ENCODE measurements at places on chromosomes 3 and 15. TPM values are rescaled to one million over a fixed set of nuclear protein-coding genes. Genes with fewer than 3 reads are reported as not detected.

- DNase-seq = peak; percentile 93
These were observed 759 bp downstream of the AMOTL2 start for GRCh38 chr3:134373271-134374104.

GRCh38 chr3:23068016-23068728 is 135.0 kb upstream of the UBE2E2 start:
- DNase-seq = no peak

DNA sequence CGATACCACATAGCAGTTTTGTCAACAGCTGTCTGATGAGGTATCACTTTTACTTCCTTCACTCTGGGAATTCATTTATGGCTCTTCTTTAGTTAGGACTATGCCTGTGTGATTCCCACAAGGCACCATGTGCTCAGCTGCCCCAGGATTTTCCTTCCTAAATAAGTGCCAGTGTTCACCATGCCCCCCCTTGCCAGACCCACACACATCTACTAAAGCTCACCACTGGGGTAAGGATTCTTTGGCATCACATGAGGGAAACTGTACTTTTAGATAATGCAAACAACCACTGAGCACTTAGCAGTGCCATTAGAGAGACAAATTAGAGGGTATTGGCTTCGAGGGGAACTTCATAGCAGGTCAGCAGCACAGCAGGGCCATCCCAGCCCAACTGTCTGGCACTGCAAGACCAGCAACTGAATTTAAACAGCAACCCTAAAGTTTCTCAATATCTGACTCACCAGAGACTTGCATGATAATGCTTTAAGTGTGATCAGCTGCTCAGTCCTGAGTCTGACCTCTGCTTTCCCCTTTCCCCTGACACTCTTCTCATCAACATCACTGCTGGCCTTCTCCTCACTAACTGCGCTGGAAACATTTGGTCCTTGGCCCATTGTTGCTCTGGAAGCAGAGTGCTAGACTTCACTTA is 114.3 kb downstream of the STAC start:
- no peak for DNase-seq

DNA sequence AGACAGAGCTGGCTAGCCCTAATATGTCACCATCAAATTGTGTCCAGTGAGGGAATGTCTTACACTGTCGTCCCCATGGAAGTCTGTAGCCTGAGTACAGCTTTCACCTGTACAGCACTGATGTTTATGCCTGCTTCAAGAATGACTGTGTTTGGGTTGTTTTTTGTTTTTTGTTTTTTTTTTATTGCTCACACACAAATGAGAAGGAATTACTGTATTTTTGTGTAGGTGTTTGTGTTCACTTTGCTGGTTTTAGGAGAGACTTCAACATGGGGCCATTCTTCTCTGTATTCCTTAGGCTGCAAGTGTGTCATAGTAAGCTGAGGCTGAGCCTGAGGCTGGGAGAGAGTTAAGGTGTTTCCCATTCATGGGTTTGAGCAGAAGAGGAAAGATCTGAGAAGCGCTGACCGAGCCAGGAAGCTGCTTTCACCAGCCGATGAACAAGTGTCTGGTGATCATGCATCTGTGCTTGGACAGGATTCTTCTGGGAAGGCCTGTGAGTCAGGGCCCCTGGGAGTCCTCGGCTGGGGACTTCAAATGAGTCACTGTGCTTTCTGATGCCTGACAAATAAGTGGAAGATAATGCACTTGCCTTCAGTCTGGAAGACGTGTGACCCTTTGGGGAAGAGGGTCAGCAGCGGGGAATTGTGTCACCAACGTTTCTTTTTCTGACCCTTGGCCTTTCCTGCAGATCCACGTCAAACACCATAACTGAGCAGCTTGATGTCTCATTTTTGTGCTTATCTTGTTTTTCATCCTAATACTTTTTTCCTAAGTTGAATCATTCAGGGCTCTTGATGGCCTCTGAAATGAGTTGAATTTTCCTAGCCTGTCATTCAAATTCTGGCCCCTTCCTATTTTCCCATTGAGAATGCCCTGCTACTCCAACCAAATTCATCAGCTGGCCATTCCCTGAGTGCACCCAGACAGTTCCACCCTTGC is 36.7 kb upstream of the ZBTB38 start:
- DNase-seq = no peak

DNA sequence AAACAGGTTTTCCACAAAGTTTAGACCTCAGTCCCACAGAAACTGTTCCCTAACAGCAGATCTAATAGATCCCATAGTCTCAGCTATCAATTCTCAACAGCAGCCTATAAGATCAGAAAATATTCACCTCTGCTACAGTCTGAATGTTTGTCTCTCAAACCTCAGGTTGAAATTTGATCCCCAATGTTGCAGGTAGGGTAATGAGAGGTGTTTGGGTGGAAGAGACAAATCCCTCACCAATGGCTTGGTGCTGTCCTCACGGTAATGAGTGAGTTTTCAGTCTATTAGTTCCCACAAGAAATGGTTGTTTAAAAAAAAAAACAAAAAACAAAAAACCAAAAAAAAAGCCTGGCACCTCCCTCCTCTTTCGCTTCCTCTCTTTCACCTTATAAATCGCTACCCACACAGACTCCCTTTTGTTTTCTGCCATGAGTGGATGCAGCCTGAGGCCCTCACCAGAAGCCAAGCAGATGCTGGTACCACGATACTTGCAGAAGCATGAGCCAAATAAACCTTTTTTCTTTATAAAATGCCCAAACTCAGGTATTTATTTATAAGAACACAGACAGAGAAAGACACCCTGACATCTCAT is 14.2 kb downstream of the ZNF280D start:
- DNase-seq = no peak

- no peak for DNase-seq
These were observed 28.9 kb downstream of the SEC22C start for GRCh38 chr3:42552830-42553229.

UBE2E2 gene
- 56.7 TPM for polyA plus RNA-seq

OR5K2 gene
- polyA plus RNA-seq = 0.41 TPM

UACA gene
- polyA plus RNA-seq = 79.7 TPM

ASB14 gene
- polyA plus RNA-seq = 0.97 TPM

LRTM1 gene
- polyA plus RNA-seq = not detected

VEPH1 gene
- polyA plus RNA-seq = 46.2 TPM

CCDC39 gene
- 4.9 TPM for polyA plus RNA-seq
